Heart left ventricle (tissue), 16 donors: ENCODE measurements at places on chromosomes 1 and 21. TPM values are rescaled to one million over a fixed set of nuclear protein-coding genes. Genes with fewer than 3 reads are reported as not detected.

- H3K27ac ChIP-seq = no peak overlapping the region
- DNase-seq = no peak
Measured at GRCh38 chr1:18632218-18632588, 1.6 kb downstream of the PAX7 start.

Gene EYA3
- 18.8 TPM for total RNA-seq

Gene SERINC2
- 8.5 TPM for total RNA-seq

Gene LCE1A
- not detected for total RNA-seq

Gene B3GALT2
- 60.8 TPM for total RNA-seq
